ENCODE measurements at places on chromosomes 4 and X.

- no peak for DNase-seq
These were observed 100.9 kb upstream of the TBC1D9 start for GRCh38 chr4:140857111-140857510.

GRCh38 chr4:156559346-156559745 lies 412.3 kb downstream of the PDGFC start:
- DNase-seq = no peak

GRCh38 chr4:20840648-20841190 lies 140.5 kb downstream of the PACRGL start:
- DNase-seq = no peak

DNA sequence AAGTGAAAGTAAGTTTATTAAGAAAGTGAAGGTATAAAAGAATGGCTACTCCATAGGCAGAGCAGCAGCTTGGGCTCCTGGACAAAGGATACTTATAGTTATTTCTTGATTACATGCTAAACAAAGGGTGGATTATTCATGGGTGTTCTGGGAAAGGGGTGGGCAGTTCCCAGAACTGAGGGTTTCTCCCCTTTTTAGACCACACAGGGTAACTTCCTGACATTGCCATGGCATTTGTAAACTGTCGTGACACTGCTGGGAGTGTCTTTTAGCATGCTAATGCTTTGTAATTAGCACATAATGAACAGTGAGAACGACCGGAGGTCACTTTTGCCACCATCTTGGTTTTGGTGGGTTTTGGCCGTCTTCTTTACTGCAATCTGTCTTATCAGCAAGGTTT lies 557.6 kb downstream of the SPRY1 start:
- no peak for DNase-seq

GRCh38 chr4:19924761-19925160 lies 326.9 kb upstream of the SLIT2 start:
- DNase-seq = no peak

- DNase-seq = no peak
These were observed 403.0 kb upstream of the HS3ST1 start for GRCh38 chr4:11831739-11832138.

DNA sequence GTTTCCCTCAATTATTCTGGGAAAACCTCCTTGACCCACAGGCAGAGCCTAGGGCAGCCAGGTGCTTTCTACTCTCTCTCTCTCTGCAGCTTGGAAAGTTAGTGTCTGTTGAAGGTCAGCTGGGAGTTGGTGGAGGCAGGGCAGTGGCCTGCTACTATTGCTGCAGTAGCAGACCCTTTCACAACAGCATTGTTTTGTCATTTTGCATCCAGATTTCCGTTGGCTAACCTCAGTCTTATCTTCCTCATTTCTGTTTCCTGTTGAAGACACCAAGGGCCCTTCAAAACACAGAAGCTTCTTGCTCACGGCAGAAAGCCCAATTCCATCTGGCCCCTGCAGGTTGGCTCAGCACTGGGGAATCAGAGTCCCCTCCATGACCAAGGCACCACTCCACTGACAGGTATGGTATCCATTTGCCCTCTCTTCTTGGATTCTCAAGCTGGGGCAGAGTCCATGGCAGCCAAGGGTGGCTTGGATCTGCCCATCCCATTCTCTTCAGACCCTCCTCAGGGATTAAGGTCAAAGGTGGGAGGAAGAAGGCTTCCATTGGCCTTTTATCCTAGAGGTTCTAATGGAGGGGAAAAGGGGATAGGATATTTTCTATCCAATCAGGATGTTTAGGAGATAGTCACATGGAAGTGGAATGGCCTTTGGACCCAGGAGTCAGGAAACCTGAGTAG lies 24.6 kb downstream of the VSIG4 start:
- DNase-seq = no peak

- no peak for DNase-seq
These were observed 787.9 kb upstream of the GALNTL6 start for GRCh38 chr4:171025343-171025742.

DNA sequence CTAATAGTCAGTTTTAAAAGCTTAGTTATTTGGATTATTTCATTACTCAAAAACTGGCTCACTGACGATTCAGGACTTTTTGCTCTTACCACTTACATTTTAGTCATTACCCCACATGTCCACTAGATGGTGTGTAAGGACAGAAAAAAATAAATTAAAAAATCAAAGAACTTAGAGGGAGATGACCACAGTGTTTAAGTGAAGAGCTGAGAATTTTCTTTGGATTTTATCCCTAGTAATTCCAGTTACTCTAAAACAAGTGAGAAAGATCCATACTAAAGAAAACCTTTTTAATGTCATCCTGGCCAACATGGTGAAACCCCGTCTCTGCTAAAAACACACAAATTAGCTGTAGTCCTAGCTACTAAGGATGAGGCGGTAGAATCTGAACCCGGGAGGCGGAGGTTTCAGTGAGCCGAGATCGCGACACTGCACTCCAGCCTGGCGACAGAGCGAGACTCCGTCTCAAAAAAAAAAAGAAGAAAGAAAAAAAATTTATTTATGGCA lies 26.4 kb upstream of the TMPRSS11B start:
- DNase-seq = no peak

GRCh38 chrX:129614481-129615255 lies 40.1 kb downstream of the APLN start:
- DNase-seq = no peak

DNA sequence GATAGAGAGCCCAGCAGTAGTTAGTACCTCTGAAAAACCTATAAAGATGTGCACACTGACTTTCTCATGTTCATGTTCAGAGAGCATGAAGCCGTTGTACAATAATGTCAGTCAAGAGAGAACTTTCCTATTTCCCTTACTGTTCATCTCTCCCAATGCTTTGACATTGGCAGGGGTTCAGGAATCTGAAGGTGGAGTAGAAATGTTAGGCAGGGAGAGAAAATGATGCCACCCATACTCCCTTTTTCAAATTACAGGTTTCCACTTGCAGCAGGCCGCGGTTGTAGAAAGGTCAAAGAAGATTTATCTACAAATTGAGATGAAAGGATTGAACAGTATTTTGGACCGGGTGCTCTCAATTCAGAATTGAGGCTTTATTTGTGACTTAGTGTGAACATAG lies 84.3 kb downstream of the DCAF8L2 start:
- no peak for DNase-seq

DNA sequence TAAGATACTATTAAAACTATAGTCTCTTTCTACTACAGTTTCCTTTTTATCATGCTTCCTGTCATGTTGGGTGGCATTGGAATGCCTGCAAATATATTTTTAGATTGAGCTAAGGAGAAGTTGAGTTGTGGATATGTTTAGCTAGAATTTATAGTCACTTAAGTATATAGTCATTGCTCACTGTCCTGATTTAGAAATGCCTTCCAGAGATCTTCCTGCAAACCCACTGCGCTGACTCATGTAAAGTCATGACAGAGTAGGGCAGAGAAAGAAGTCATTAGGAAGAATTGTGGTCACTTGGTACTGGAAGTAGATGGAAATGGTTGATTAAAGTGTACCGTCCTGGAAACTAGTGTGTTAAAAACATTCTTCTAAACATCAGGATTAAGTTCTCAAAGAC lies 490.3 kb upstream of the PABPC4L start:
- no peak for DNase-seq

DNA sequence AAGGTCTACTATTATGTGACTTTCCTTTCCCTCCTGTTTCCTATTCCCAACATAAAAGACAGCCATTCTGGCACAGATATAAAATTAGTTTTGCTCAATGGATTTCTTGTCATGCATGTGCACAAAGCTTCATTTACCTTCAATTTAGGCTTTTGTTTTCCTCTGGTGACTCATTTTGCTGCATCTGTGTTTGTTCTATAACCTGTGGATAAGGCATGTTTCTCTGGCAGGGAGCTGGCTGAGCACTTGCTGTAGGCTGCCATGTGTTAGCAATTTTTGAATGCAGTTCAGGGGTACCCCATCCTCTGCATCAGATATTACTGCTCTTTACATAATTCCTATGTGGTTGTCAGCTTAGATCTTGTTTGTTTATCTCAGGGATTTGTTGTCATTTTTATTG lies 202.8 kb upstream of the GRID2 start:
- no peak for DNase-seq

GRCh38 chrX:123184866-123185276 lies 793 bp downstream of the GRIA3 start:
- no peak for DNase-seq

DNA sequence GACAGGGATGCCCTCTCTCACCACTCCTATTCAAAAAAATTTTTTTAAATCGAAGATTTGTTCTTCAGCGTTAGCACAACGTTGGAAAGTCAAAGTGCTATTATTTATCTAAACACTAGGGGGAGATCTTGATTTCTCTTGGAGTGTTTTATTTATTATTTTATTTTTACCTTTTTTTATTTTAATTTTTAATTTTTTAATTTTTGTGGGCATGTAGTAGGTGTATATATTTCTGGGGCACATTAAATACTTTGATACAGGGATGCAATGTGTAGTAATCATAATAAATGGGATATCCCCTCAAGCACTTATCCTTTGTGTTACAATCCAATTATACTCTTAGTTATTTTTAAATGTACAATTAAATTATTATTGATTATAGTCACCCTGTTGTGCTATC lies 37.4 kb upstream of the SLC10A4 start:
- DNase-seq = no peak

- DNase-seq = no peak
These were observed 410.9 kb downstream of the PCDH10 start for GRCh38 chr4:133559987-133560386.

- no peak for DNase-seq
These were observed 11.9 kb downstream of the HSD17B13 start for GRCh38 chr4:87310691-87311335.

DNA sequence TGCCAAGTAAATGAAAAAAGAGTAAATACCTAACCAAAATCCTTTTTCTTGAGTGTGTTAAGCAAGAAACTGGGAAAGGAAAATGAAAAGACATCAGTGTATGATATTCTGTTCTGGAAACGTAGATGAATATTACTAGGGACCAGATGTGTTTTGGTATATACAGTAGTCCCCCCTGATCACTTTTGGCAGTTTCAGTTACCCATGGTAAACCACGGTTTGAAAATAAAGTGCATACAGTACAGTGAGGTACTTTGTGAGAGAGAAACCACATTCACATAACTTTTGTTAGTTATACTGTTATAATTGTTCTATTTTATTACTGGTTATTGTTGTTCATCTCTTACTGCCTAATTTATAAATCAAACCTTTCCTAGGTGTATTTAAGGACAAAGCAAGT lies 250.9 kb downstream of the TENM3 start:
- no peak for DNase-seq

DNA sequence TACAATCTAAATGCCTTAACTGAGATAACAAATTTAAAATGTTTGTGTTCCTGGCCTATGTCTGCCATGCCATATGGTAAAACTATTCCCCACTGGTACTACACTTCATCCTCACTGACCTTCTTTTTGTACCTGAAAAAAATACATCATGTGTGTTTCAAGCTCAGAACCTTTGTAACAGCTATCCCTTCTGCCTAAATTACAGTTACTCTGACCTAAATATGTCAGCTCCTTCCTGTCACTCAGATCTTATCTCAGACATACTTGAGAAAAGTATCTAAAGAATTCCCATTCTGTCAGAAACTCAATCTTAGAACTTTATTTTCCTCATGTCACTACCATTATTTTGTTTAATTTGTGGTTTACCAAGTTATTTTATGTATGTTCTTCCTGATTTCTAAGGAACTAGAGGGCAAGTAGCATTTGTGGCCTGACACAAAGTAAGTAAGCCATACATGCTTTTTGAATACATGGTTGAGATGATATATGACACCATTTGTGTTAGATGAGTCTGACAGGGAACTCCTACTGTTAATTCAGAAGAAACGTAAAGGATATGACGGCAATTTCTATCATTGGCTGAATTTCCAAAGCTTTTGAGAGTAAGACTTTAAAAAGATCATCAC lies 456.5 kb upstream of the NDST3 start:
- no peak for DNase-seq

GRCh38 chr4:89000844-89001360 lies 56.1 kb downstream of the FAM13A start:
- no peak for DNase-seq

DNA sequence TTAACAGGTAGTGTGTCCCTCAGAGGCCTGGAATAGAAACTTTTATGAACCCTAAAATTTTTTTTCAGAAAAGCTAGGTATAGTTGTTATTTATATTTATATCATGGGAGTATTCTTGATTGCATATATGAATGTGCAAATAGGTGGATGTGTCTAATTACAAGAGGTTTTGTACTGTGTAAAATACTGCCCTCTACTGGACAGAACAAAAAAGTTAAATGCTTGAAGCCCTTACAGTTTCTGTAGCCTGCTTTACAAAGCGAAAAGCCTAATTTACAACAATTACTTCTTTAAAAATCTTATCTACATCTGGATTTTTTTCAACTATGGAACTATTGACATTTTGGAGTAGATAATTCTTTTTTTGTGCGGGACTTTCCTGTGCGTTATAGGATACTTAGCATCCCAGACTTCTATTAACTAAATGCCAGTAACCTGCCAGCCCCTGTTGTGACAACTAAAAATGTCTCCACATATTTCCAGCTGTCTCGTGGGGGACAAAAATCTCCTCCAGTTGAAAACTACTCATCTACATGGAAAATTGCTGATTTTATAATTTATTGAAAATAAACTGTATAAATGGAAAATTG lies 35.1 kb downstream of the ENPEP start:
- no peak for DNase-seq

GRCh38 chrX:114841051-114841450 lies 176.4 kb downstream of the IL13RA2 start:
- no peak for DNase-seq

DNA sequence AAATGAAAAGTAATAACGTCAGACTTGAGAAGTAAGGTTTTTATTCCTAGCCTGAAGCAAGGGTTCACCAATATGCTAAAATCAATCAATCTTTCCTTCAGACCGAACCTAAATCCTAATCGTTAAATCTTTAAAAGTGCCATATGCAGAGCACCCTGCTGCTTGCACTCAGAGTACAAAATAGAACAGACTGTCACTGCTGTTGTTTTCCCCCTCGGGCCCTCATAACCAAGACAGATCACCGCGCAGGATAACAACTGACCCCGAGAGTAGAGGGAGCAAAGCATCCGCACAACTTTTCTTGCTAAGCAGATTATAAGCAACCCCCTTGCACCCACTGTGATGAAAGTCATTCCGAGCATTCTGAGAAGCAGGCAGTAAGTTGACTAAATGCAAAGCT lies 550.9 kb upstream of the NDST4 start:
- no peak for DNase-seq

DNA sequence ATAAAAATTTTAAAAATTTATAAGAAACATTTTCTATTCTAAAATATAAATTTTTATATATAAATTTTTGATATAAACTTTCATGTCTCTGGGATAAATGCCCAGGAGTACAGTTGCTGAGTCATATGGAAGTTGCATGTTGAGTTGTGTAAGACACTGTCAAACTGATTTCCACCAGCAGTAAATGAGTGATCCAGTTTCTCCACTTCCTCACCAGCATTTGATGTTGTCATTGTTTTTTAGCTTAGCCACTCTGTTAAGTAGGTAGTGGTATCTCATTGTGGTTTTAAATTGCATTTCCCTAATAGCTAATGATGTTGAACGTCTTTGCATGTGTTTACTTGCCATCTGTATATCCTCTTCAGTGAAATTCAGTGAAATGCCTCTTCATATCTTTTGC lies 66.5 kb downstream of the MAMLD1 start:
- DNase-seq = no peak

- no peak for DNase-seq
These were observed 1.1 kb upstream of the GNPDA2 start for GRCh38 chr4:44727471-44727870.

GRCh38 chr4:177530561-177530960 lies 88.3 kb upstream of the AGA start:
- DNase-seq = no peak

Measured in stimulated activated CD8-positive, alpha-beta memory T cell treated with anti-CD3 and anti-CD28 coated beads, Interleukin-4, amount 100 ng/mL, for 1 hour (primary cell).